T-helper 1 cell (primary cell): ENCODE measurements at places on chromosomes 7 and 10.
A peak's percentile ranks its signal among the peaks of the same experiment; 100 is the strongest.

GRCh38 chr7:44065431-44066110, at the start of gene PGAM2:
Gene PGAM2 (minus strand): TSS chr7:44065567. CDS start chr7:44065529, 38 bp downstream.
- DNase-seq: no peak

DNA sequence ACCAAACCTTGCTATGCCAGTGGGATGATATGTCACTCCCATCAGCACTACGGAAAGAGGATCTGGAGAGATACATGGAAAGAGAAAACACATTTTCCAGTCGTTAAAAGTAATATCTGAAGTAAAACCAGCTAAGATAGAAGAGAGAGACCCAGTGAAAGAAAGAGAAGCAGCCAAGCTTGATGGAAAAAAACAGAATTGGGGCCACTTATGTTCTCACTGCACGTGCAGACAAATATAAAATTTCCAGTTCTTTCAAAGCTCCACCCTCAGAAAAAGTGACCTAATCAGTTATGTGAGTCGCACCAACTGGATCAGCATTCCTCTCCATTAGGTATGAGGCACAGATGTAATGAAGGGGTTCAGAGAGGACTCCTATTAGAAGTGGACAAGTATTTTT, 266.1 kb downstream of the MTERF1 start:
- no peak for DNase-seq

GRCh38 chr7:21945454-21946221, at the start of gene CDCA7L:
Gene CDCA7L (minus strand): TSS chr7:21945899. CDS start chr7:21945804, 95 bp downstream.
- peak; percentile 80 for DNase-seq

DNA sequence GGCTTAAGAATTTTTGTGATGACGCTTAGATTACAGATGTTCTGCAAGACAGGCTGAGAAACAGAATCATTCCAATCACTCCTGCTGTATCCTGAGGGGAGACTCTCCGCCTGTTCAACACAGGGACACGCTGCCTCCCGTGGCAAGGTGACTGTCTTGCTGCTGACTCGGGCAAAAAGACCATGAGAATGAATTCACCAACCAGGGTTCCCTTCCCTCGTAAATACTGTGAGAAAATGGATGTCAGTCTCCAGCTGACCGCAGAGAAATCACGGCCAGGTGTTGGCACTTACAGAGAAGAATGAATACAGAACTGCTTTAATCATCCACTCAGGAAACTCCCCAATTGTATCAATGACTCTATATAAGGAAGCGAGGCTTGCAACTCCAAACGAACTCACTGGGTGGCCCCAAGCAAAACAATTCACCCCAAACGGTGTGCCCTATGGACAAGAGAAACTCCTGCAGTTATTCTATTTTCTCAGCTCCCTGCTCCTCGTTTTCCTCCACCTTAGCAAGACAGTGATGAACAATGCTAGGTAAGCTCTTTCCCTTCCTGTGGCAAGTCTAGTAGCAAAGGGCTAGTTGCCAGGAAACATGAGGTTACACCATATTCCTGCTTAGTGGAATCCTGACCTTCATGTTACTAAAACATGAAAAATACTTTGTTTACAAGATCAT, 22.8 kb downstream of the GNA12 start:
- DNase-seq: no peak

DNA sequence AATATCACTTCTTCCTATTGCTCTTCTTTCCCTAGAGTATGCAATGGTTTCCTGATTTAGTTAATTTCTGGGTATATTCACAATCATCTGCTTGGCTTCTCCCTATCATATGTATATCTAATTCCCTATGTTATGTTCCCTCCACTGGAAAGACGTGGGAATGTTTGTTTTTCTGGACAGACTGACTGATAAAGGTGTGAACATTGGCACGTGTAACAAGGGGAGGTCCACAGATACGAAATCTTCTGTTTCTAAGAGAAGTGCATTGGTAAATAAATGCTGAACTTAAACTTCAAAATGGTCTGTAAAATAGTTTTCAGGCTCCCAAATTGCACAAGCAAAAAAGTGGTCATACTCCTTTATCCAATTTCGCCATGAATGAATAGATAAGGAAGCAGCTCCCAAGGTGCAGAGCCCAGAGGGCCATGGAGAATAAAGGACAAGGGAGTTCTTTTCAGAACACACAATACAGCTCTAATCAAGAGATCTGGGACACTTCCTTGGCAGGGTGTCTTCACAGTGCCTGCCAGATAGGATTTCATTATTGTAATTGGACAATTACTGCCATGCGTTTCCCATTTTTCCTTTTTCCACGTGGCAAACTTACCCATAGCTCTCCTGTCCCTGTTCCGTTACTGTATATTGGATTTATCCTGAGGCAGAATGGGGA, 141.9 kb downstream of the RNF133 start:
- no peak for DNase-seq

DNA sequence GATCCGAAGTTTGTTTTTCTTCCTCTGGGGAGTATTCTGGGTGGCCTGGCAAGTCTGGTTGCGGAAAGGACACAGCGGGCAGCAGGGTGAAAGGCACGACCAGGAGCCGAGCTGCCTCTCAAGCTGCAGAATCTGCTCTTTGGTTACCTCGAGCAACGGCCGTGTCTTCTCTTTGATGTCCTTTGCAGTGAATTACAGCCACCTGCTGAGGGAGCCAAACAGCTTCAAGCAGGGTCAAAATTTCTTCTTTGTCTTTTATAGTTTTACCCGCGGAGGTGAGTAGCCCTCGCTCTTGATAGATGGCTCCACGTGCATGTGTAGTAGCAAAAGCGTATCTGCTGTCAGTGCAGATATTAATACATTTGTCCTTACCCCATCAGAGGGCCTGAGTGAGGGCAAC, 177.3 kb upstream of the MBL2 start:
- no peak for DNase-seq

- no peak for DNase-seq
Measured at GRCh38 chr7:76220185-76221057, 18.7 kb downstream of the SRRM3 start.

- DNase-seq: no peak
Measured at GRCh38 chr10:780536-781524, 91.4 kb upstream of the DIP2C start.

GRCh38 chr10:117184821-117185220, 12.5 kb upstream of the KCNK18 start:
- DNase-seq: no peak

- DNase-seq: no peak
Measured at GRCh38 chr7:132547821-132548220, 28.4 kb downstream of the PLXNA4 start.

DNA sequence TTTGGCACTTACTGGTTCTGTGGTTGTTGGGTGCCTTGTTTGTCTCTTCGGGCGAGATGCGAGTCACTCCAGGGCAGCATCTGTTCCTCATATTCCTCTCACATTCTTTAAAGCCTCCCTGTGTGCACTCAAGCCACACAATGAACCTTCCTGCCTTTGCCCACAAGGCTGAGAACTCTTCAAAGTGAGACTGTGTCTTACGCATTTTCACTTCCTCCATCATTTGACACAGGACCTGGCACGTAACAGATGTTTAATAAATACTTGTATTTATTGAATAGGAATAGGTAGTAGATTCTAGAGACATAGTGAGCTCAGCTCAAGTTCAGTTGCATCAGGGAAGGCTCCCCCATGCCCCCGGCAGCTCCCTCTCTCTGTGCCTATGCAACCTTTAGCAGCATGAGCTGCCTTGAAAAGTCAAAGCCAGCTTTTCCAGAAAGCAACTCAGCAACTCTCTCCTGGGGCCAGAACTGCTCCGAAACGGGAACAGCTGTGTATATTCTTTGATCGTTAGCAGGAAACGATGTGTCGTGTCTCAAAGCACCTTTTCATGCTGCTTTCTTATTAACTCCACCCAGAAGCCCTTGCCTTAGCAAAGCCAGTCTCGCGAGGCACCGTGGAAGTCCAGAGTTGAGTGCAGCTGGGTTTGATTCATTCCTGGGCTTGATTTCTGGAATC, 97.5 kb downstream of the PFKFB3 start:
- peak; percentile 12 for DNase-seq

DNA sequence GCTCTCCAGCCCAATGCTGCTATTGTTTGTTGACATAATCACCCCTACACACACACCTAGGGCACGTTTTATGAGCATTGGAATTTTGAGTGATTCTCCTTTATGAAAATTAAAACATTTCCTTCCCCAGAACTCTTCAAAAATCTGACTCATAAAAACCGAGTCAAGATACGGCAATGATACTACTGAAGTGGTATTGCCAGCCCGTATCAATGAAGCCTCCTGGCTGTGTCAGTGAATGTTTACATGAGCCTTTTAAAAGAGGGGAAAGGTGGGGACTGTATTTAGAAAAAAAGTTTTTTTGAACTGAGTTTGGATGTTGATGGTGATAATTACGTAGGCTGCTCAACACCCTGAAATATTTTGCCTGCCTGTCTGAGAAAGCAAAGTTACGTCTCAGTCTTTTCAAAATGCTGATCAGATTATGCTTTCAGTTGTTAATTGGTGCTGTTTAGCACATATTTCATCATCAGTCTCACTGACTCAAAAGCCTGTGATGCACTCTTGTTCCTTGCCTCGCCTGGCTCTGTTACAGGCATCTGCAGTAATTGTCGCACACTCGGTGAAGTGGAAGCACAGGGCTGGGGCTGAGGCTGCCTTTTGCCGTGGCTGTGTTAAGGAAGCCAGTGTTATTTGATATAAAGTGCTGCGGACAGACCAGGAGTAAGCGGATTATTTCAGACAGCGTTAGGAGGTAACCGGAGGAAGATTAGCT, 157.4 kb upstream of the TCF7L2 start:
- DNase-seq: no peak

- DNase-seq: peak; percentile 96
Measured at GRCh38 chr10:62050893-62051433, 149.5 kb downstream of the ARID5B start.

DNA sequence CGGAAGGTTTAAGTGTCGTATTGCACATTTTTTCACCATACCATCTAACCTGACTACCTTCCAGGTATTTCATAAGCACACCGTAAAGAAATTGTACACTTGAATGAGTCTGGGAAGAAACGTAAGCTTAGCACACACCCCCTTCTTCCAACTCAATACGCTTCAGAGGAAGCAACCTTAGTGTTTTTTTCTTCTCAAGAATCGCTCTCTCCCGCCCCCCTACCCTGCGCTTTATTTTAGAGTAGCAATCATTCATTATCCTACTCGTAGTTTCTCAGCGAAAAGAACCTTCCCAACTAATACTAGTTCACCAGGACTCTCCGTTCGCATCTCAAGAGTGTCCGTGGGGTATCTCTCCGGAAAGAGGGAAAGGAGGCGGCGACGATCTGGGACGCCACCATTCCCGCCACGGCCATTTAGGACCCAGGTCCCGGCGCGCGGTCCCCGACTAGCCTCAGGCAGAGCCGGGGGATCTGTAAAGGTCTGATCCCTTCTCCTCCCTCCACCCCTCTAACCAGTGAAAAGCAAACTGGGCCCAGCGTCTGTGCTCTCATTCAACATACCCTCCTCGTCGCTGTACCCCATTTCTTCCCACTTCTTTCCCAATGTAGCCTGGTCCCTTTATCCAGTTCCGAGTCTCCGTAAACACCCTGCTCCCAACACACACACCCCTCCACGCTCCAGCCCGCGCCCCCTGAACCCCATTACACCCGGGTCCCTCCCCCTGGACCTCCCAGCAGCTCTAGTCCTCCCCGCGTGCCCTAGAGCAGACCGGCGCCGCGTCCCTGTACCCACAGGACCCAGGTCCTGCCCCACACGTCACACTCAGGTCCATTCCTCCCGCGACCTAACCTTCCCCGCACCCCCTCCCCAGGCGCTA, 16.0 kb downstream of the MYOZ1 start:
- no peak for DNase-seq

- DNase-seq: no peak
Measured at GRCh38 chr10:10792681-10793080, 225.0 kb upstream of the CELF2 start.

GRCh38 chr10:9012312-9012711, 957.8 kb downstream of the GATA3 start:
- DNase-seq: no peak

GRCh38 chr10:17836942-17837341, 27.8 kb downstream of the MRC1 start:
- DNase-seq: no peak

DNA sequence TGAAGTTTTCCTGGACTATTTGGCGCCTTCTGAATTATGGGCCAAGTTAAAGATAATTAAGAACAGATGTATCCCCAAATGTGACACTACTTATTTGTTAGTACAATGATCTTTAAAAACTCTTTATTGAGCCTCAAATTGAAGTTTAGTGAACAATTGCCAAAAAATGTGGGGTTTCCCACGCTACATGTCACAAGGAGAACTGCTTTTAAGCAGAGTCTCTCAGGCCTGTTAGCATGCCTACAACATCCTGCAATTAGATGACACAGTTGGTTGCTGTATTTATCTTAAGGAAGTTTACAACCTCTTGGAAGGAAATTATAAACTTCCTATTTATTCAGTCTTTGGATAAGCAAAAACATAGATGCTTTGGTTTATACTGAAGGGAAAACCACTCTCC, 733.0 kb downstream of the TNS3 start:
- no peak for DNase-seq

- peak; percentile 31 for DNase-seq
Measured at GRCh38 chr10:93352638-93353383, 129.3 kb downstream of the MYOF start.

GRCh38 chr7:2979951-2980350, 63.7 kb downstream of the CARD11 start:
- no peak for DNase-seq

DNA sequence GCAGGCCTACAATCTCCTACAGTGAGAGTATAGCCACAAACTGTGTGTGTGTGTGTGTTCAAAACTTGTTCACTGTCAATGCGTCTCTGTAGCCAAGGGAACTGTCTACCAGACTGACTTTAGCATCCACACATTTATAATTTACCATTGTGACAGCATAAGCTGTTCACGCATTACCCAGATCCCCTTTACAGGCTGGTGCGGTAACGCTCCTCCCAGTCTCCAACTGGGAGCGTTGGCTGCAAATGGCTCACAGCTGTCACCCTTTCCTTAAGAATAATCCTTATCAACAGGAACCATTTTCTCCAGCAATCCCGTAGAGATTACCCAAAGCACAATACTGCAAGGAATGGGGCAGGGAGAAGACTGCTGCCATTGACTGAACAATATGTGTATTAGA, 199.5 kb downstream of the GPAM start:
- no peak for DNase-seq

DNA sequence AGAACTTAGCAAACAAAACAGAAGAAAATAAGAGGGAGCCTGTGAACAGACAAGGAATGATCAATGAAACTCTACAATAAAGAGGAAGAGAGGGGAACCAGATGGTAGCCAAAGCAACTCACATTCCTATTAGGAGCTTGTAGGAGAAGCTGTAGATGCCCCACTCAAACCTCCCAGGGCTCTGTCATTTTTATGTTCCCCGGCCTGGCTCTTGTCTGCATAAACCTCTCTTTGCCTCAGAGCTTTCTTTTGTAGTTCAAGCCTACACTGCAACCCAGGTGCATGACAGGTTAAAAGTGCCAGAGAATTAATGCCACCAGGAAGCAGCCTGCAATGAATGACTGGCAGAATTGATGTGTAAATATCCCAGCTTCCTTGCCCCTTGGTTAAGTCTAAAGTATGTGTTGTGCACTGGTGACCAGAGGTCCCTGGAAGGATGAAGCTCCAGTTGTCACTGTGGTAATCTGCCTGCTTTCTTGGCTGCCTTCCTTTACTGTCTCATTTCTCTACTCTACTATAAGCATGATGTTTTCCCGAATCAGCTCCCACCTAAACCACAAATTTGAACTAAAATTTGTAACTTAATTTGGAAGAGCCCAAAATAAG, 40.4 kb downstream of the HDAC9 start:
- no peak for DNase-seq
